ENCODE measurements at places on chromosomes 7 and 10.

- DNase-seq: no peak
Measured at GRCh38 chr7:16883918-16884317, 2.1 kb upstream of the AGR3 start.

DNA sequence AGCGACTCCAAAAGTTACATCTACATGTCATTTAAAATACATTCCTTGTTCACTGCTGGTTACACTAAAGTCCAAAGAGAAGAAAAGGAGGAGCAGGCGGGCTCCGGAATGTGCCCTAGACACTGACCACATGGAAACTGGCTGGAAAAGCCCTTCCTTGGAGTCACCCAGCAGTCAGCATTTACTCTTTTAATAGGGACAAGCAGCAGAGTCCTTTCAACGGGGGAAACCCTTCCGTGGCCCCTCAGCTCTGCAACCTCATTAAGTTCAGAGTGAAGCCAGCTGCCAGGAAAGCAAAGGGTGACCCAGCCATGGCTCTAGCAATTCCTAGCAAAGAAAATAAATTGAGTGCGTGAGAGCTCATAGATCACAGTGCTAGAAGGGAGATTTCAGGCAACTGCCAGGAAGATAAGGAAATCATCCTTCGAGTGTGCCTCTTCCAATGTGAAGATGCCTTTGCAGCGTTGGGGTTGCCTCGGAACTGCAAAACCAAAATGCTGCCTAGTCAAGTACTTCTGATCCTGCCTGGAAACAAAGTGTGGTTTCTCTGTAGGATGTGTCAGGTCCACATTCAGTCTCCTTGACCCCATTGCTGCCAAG is 101.6 kb downstream of the SORBS1 start:
- DNase-seq: no peak

DNA sequence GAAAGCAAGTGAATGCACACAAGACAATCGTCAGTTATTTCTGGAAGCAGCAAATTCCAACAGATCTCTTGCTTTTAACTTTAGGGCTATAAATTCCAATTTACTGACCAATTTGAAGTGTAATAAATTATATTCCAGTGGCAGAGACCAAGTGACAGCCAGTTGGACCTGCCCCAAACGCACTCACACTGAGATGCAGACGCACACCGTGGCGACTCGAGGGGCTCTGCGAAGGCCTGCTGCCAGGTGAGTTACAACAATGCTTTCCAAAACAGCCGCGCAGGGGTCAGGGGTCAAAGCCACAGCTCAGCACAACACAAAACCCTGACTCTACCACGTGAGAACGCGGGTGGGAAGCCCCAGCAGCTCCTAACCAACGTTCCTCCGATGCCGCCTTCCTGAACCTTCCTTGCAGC is 97.4 kb downstream of the ZRANB1 start:
- DNase-seq: no peak

DNA sequence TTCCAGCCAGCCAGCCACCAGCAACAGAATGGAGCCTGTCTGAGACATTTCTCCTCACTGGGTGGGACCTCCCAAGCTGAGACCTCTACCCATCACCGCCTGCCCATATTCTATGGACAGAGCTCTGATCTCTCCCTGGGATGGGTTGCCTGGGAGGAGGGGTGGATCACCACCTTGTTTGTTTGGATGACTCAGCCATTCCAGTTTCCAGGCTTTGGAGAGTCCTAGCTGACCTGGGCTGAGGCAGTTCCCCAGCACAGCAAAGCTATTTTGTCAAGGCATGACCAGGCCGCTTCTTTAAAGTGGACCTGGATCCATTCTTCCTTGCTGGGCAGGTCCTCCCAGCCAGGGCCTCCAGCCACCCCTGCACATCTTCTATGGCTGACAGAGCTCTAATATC is 982.3 kb downstream of the DNAJB9 start:
- DNase-seq: no peak

DNA sequence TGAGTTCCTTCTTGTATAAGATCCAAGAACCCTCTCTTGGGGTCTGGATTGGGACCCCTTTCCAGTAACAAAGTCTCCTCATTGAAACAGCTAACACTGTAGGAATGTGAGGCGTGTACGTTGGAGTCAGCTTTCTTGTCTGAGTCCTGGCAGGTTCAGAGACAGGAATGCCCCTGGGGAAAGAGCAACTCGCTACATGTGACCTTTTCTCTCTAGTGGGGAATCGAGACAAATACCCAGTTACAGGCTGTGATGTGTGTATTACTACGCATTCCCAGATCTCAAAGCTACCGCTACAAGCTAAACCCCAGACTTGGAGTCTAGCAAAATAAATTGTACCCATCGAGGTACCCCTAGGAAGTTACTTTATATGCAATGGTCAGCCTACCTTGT is 85.6 kb upstream of the FRMD4A start:
- DNase-seq: no peak

DNA sequence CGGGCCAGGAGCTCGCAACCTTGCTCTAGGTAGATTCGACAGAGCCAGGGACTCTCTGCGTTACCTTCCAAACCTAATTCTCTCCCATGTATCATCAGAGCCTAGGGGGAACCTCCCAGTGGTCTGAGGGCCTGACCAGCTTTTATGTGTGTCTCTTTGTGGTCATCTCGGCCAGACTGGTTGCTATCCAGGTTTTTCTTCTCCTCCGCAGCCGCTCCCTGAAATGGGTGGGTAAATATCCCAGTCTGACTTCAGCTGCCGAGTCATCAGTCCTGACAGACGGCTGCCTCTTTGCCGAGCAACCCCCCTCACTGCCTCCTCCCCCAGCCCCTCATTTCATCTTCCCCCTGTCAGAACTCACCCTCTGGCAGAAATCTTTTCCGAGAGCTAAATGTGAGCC is 578.1 kb downstream of the LRMDA start:
- no peak for DNase-seq

DNA sequence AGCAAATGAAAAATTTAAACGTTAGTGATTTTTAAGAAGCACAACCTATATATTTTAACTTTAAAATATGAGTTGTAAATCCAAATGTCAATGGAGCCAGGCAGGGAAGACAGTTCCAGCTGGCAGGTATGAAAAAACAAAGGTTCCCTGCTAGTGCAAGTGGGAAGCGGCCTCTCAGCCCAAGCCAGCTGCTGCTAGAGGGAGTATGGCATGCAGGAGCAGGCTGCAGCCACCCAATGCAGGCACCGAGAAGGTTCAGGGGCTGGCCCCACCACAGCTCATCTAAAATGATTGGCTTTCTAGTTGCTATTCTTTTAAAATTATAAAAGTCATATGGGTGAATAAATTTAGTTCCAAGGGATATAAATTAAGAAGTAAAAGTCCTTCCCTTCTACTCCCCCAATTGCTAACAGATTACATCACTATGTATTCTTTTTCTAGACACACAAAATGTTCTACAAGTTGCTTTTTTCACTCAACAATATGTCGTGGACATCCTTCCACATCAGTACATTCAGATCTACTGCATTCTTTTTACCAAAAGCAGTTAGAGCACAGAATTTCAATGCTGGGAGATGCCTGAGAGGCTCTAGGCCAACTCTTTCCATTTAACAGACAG is 69.3 kb downstream of the SGMS1 start:
- DNase-seq: no peak

GRCh38 chr7:2567679-2568278 is 9.0 kb downstream of the IQCE start:
- DNase-seq: no peak

GRCh38 chr7:106110885-106111654 is 1.0 kb downstream of the SYPL1 start:
- no peak for DNase-seq

DNA sequence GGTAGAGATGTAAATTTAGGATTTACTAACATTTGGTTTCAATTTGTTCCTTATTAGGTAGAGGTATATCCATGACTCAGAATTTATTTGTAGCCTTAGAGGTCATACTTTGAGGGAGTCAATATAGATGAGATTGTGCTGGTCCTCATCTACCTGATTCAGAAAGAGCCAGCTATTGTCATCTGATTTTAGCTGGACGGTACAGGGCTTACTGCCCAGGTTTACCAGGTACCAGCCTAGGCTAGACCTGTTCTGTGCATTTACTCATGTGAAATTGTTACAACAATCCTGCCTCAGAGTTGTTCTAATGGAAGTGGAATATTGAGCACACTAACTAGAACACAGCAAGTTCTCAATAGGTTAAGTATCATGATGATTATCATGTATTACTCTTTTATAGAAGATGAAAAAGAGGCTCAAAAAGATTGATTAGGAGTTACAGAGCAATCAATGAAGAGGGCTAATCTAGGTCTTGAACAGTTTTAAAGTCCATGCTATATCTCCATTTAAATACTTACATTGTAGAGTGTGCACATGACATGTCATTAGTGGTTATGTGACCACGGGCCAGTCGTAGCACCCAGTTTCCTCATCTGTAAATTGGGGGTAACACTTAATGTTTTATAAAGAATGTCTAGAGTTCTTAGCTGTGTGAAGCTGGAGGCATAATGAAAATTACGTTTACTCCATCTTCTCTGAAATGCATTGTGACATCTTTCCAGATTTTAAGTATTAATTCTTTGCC is 42.1 kb downstream of the TRIM24 start:
- no peak for DNase-seq

- no peak for DNase-seq
Measured at GRCh38 chr10:121324678-121325213, 273.5 kb downstream of the FGFR2 start.

DNA sequence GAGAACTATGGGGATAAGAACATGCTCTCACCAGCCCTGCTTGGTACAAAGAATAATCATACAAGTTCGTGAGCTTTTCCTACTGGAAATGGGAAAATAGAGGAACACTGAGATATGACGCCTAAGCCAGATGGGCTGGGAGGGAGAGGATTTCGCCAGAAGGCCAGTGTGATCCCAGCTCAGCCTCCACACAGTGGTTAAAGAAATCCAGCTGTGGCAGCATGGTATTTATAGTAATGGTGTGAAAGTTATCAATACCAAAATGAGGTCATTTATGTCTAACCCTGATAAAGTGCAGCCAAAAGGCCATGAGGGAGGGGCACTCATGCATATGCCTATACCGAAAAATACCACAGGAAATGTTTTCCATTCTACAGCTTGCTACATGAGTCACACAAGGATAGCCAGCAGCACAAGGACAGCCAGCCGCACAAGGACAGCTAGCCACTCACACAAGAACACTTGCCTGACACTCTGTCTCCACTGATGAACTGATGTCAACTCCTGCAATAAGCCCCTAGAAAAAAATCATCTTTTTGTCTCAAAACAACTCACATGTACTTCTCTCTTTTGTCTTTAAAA is 49.4 kb downstream of the FRMPD2 start:
- DNase-seq: no peak

DNA sequence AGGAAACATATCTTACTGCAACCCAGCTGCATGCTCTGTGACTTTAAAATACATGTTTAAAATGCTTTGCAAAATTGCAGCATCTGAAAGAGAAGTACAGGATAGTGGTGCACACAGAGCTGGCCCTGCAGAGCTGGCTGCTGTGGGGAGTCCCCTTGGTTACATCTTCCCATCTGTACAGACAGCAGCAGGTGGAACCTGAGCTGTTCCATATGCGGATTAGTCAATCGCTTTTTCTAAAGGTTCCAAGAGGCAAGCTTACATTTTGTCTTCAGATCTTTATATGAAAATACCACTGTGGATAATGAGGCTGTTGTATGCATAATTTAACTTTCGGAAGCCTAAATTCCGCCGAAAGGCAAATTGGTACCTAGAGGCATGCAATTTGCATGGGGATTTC is 444.1 kb downstream of the NRG3 start:
- no peak for DNase-seq

GRCh38 chr7:40646717-40647116 is 511.9 kb downstream of the SUGCT start:
- no peak for DNase-seq
